ENCODE measurements at places on chromosomes 12 and 14.

- DNase-seq: no peak
Measured at GRCh38 chr12:77940011-77940423, 109.3 kb downstream of the NAV3 start.

DNA sequence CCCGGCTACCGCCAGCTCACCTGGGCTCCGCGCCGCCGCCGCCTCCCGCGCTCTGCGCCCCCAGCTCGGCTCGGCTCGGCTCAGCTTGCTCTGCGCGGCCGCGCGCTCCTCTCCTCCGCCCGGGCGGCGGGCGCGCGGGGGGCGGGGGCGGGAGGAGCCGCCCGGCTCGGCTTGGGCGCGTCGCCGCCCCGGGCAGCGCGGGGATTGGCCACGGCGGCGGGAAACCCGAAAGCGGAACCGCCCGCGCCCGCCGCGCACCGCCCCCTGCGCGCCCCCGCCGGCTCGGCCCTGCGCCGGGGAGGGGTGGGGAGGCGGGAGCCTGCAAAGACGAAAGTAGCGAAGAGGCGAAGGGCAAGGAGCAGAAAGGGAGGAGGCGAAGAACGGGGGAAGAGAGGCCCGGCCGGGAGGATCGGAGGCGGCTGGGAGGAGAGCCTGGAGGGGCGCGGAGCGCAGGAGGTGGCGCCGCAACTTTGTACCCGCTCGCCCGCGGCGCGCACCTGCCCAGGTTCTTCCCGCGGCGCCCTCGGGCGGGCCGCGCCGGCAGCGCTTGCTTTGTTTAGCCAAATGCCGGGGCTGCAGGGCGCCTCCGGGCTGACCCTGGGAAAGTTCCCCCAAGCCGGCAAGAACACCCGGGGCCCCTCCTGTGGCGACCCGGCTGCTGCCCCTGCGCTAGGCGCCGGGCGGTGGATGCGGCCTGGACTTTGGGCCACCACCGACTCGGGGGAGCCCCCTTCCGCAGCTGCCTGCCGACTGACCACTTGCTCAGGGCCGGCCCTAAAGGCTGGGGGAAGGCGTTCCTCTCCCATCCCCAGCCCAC is at the start of gene CAMKK2:
Gene CAMKK2, minus strand, starts transcription at position 92 of the 817 bp plus-strand sequence. CDS start 22,183 bp downstream, outside the sequence.
- DNase-seq: peak; percentile 86

DNA sequence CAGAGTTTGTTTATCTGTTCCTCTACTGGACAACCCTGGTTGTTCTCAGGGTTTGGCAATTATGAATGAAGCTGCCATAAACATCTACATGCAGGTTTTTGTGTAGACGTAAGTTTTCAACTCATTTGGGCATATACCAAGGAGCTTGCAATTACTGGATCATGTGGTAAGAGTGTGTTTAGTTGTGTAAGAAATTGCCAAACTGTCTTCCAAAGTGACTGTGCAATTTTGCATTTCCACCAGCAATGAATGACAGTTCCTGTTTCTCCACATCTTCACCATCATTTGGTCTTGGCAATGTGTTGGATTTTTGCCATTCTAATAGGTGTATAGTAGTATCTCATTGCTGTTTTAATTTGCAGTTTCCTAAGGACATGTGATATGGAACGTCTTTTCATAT is 39.8 kb upstream of the FBXO33 start:
- DNase-seq: no peak

DNA sequence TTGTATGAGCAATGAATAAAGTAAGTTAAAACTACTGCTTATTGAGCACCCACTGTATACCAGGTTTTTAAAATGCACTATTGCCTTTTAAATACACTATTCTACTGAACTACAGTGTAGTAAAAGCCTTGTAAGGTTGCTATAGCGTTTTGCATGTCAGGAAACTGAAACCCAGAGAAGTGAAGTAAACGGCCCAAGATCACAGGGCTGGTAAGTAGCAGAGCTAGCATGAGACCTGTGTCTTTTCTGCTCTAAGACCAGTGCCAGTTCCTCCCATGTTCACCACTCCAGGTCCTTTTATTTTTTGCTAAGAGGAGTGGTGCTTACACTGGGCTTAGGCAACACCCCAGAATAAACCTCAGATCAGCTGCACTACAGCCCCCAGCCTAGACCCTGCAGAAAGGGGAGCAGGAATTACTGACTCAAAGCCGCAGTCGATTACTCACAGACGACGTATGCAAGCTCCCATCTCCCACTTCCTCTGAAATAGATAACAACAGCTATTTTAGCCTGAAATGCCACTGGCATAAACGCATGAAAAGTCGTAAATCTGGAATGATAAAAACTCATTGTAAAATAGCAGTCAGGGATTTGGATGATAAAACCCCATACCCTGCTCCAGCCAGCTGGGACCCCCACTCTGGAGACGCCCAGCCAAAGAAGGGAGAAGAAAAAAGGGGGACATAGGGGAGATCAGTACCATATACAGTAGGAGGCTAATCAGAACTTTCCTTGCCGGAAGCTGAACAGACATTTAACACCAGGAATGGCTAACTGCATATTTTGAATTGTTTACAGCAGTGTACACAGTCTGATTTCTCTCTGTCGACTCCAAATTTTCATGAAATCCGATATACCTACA is 108.3 kb downstream of the NUAK1 start:
- no peak for DNase-seq

DNA sequence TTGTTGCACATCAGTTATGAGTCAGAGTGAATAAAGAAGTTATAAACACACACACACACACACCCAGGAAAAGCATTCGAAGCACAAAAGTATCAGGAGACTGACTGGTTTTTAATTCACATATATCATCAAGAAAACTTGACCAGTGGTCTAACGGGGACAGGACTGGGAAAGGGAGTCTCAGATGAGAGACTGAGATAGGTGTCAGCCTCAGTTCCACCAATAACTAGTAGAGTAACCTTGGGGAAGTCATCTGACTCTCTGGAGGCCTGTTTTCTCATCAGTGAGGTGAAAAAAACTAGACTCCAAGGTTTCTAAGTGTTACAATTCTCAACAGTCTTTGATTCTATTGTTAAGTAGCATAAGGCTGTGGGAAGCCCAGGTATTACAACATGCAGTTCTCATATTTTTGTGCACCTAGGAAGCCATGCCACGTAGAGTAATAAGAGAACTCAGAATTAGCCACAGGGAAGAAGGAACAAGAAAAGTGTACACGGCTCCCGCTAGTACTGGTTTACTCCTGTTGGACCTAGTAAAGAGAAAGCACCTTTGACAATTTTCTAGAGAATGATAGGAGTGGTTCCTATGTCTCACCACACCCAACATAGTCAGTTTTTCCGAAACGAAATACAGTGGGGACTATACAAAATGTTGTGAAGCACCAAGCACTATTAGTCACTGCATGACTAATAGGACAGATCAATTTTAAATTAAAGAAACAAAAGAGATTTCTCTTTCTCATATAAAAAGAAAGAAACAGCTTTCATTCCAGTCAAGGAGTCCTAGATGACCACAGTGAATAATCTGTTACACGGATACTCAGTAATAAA is 5.0 kb downstream of the PPTC7 start:
- DNase-seq: no peak

GRCh38 chr12:68481181-68481941 is 129.3 kb upstream of the RAP1B start:
- no peak for DNase-seq

DNA sequence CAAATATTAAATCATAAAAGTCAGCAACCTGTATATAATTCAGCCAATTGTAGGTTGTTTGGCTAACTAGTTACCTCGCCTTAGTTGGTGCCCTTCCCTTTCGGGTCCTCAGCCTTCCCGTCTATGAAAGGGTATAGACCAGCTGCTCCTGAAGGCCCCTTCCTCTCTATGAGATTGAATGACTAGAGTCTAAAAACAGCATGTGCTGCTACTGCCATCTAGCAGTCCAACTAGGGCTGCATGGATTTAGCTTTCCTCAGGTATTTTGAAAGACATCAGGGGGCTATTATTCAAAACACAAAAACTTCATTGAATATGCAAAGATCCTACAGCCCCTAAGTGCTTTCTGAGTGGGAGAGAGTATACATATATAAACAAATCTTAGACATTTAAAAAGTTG is 37.0 kb upstream of the TMEM263 start:
- DNase-seq: peak; percentile 18

GRCh38 chr14:21068521-21069387 is 1.4 kb upstream of the ARHGEF40 start:
- DNase-seq: peak; percentile 70

DNA sequence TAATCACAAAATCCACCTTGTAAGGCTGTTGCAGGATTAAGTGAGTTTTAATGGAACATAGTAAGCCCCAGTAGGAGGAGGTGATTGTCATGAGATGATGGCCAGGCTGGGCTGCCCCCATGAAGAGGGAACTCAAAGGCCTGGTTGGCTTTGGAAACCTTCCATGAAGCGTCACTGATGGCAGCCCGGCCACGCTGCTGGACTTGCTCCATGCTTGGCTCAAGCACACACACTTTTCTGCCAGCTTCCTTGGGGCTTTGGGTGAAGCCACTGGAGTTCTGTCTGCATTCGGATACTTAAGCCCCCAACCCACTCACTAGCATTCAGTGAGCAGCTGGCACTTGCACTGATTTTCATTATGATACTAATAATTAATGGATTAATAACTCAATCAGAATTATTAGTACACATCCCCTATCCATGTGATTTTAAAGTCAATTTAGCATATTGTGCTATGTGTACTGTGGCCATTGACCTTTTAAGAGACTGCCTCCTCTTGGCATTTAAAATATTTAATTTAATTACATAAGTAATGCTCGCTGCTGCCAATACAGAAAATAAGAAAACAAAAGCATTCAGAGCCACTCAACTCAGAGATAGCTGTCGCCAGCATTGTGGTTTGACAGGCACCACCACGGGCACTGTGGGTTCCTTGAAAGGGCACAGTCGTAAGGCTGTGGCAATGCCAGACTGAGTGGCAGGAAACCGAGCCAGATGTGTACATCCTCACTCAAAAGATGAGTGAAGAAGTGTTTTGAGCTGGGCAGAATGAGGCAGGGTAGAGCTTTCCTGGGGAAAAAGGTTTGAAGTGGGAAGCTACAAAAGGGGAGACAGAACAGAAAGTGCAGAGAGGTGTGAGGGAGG is 15.9 kb downstream of the KRT85 start:
- DNase-seq: no peak

DNA sequence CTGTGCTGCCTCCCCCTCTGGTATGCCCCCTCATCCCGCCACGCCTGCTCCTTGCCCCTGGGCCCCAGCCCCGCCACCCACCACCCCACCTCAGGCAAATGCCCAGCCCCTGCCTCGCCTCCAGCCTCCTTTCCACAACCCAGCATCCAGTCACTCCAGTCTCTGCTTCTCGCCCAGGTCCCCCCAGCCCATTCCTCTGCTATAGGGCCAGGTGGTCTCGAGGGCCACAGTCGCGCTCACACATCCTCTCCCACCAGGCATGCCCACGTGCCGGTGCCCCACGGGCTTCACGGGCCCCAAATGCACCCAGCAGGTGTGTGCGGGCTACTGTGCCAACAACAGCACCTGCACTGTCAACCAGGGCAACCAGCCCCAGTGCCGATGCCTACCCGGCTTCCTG is 6.1 kb upstream of the NXPH4 start:
- no peak for DNase-seq

GRCh38 chr12:42617622-42618021 is 28.1 kb upstream of the PRICKLE1 start:
- no peak for DNase-seq

DNA sequence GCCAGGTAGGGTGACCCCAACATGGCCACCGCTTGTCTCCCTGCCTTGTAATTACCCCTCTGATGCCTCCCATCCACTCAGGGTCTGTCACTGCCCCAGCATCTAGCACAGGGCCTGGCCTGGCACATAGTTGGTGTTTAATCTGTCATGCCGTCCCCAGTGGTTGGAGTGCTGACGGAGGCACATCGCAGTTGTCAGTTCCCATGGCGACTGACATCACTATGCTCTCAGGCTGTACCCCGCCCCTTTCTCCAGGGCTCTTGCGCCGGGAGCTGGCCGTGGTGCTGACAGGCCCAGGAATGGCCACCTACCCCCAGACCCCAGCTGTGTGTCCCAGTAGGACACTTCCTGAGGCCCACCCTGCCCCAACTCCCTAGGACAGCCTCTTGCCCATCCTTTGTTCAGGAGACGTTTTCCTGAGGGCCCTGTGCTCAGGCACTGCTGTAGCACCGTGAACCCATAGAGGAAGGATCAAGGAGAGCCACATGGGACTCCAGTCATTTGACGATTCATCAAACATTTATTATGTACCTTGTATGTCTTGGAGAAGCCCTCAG is 23.0 kb downstream of the FAM222A start:
- DNase-seq: peak; percentile 67

DNA sequence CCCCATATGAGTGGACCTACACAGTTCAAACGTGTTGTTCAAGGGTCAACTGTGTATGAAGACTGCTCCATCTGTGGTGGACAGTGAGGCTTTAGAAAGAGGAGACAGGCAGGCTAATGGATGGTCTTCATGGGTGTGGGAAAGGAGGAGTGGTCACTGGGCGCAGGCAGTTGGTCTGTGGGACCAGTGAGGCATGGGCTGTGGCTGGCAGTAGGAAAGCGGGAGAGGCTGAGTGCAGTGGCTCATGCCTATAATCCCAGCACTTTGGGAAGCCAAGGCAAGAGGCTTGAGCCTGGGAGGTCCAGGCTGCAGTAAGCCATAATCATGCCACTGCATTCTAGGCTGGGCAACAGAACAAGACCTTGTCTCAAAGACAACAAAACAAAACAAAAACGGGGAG is 2.0 kb upstream of the NR4A1 start:
- no peak for DNase-seq

DNA sequence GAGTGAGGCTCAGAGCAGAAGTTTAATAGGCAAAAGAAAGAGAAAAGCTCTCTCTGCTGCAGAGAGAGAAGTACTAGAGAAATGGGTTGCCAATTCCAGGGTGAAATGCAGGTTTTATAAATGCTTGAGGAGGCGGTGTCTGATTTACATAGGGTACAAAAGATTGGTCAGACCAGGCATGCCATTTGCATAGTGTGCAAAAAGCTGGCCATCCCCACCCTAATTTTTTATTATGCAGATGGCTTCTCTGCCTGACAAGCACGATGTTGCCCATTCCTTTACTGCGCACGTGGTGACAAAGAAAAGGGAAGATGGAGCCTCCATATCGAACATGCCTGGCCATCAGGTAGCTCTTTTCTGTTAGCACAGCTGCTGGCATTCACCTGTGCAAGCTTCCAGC is 209.3 kb upstream of the PPFIA2 start:
- no peak for DNase-seq

- peak; percentile 60 for DNase-seq
Measured at GRCh38 chr12:124053851-124054250, 80.8 kb downstream of the ZNF664 start.

- DNase-seq: no peak
Measured at GRCh38 chr14:64684091-64684490, 20.1 kb upstream of the PLEKHG3 start.

- no peak for DNase-seq
Measured at GRCh38 chr12:6205144-6205539, 4.9 kb downstream of the CD9 start.

DNA sequence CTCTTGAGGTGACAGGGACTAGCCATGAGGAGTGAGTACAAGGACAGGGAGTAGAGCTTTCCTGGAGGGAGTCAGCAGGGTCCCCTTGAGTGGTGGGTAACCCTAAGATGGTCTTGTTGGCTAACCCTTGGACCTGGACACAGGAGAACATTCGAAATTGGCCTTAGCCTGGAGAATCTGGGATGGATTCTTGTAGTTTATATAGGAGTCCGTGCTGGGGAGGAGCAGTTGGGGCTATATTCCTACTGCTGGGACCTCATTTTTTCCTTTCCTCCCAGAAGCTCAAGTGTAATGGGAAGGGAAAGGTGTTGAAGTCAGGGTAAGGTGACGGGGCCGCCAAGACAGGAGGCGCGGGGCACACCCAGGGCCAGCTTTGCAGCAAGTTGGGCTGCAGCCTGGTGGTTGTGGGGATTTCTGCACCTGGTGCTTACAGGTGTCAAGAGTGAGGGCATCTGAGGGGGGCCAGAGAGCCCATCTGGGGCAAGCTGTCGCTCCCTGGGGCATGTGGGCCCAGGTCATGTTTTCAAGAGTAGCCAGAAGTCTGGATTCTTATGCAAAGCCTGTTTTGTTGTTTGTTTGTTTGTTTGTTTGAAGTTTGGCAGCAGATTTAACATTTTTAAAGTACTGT is 5.1 kb downstream of the BCL7A start:
- DNase-seq: no peak

All from glutamatergic neuron (in vitro differentiated cells).